Breast epithelium (tissue), 4 donors: ENCODE measurements at places on chromosomes 7 and 10. TPM values are rescaled to one million over a fixed set of nuclear protein-coding genes. Genes with fewer than 3 reads are reported as not detected.
A peak's percentile ranks its signal among the peaks of the same experiment; 100 is the strongest.

- H3K4me3 ChIP-seq = no peak overlapping the region
- DNase-seq = no peak
- H3K4me1 ChIP-seq = no peaks in the 10 kb centered on the region
- H3K36me3 ChIP-seq = no peaks in the 10 kb centered on the region
- H3K27me3 ChIP-seq = no peaks in the 10 kb centered on the region
- no peak overlapping the region for H3K27ac ChIP-seq
Measured at GRCh38 chr10:110326351-110327032, 21.8 kb upstream of the SMNDC1 start.

DNA sequence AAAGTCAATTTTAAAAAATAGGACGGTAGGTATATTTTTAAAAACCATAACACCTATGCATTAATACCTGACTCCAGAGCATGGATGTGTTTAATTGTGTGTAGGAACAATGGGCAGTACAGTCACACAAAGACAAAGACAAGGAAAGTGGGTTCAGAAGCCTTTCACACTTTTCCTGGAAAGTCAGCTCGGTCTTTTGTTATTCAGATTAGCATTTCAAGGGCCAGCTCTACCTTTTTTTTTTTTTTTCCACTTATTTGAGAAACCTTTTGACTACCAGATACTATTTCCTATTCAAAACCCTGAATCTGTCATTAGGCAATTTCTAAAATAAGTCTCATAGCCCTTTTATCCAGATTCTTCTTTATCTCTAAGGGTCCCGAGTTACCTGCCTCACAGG lies 401.9 kb downstream of the PARD3 start:
- no peaks in the 10 kb centered on the region for H3K36me3 ChIP-seq
- H3K4me1 ChIP-seq = no peaks in the 10 kb centered on the region
- no peak overlapping the region for H3K27ac ChIP-seq
- H3K27me3 ChIP-seq = no peaks in the 10 kb centered on the region

DNA sequence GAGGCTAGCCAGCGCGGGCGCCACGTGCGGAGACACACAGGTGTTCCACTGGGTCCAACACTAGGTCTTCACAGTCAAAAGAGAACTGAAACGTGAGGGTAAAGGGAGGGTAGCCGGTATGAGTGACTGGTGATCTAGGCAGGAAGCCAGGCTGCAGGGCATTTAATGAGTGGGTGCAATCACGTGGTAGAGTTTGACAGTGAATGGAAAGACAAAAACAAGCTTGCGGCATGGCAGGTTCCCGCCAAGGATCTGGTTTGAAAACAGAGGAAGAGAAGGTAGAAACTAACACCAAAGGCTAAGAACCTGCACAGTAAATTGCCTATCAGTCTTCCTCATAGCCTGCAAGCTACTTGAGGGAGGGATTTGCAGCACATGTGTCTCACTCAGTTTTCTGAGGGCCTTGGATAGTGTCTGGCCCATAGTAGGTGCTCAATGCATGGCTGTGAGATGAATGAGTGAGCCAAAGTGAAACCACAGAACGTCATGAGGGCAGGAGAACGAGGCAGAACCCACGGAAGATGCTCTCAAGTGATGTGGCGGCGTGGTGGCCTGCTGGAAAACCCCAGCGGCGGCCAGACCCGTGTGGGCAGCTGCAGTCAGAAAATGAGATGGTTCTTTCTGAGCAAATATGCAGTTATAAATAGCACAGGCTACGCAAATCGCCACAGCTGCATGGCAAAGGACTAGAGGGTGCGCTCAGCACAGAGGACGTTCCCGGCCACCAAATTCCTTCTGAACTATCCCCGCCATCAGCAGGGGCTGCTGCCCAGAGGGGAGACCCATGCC lies 183.6 kb upstream of the NFE2L3 start:
- no peaks in the 10 kb centered on the region for H3K36me3 ChIP-seq
- H3K27me3 ChIP-seq = no peaks in the 10 kb centered on the region
- DNase-seq = no peak
- H3K4me3 ChIP-seq = no peak overlapping the region

- H3K27ac ChIP-seq = no peak overlapping the region
- H3K4me1 ChIP-seq = no peaks in the 10 kb centered on the region
Measured at GRCh38 chr10:11234857-11235531, 217.3 kb downstream of the CELF2 start.

DNA sequence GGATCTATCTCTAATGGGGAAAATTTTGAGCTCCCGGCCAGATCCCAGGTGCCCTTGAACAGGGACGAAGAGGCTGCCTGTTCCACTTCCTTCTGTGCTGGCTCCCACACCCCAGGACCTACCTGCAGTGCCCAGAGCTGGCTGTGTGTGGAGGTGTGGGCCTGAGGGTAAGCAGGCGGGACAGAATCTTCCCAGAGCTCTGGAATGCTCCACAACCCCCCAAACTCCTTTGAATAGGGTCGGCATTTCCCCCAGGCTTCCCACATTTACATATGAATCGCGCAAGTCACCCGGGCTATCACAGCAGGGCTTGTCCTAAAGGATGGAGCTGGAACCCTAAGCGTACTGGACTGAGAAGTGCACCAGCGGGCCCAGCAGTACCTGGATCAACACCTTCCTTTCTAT lies 95.9 kb downstream of the DNMBP start:
- no peaks in the 10 kb centered on the region for H3K4me1 ChIP-seq
- H3K36me3 ChIP-seq = no peaks in the 10 kb centered on the region
- DNase-seq = no peak

DNA sequence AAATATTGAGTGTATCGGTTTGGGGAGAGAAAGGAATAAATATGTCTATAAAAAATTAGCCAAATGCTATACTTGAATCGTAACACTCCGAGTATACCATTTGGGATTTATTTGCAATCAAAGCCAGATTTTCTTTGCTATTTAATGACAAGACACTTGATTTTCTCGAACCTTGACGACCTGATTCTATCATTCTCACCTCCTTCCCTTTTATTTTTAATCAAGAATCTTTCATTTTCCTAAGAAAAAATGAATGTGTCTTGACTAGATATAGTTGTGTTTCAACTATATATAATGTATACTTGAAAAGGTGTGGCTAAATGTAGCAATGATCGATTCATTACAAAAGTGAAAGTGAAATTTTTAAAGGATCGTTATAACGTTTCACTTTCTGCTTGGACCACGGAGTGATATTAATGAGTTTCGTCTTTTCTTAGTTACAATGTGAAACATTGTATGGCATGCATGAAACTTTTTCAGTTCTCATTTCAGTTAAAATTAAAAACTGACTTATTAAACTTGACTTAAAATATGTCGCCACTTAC lies 562 bp downstream of the NUB1 start:
- no peak for DNase-seq
- peak overlapping the region; percentile 91 for H3K27ac ChIP-seq
- peak overlapping the region; percentile 93 for H3K4me3 ChIP-seq
- no peaks in the 10 kb centered on the region for H3K4me1 ChIP-seq
- H3K36me3 ChIP-seq = no peaks in the 10 kb centered on the region
- H3K27me3 ChIP-seq = no peaks in the 10 kb centered on the region

DNA sequence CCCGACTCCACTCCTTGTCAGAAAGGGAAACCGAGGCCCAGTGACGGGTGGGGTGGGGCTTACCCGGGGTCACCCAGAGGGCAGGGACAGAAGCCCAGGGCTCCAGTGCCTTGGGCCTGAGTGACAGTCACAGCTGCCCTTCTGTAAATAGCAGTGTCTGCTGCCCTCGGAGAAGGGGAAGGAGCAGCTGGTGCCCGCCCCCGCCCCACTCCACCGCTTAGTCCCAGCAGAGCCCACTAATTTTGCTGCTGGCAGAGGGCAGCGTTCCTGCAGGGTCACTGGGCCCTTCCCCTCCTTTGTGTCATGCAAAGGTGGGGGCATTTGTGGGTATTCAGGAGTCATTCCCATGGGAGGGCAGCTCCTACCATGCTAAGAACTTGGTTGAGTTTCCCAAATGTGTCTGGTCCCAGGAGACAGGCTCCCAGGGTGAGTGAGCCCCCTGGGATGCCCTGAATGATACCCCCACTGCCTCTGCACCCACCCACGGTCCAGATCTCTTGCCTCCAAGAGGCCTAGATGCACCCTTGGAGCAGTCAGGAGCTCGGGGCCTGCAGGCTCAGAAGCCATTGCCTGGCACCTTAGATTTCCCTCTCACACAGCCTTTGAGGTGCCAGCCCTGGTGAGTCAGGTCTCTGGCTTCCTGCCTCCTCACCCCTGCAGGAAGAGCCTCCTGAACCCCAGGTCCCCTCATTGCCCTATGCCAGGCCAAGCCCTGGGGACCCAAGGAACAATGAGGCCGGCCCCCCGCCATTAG lies 17.2 kb downstream of the SH2B2 start:
- H3K27me3 ChIP-seq = no peaks in the 10 kb centered on the region
- H3K27ac ChIP-seq = no peak overlapping the region
- H3K36me3 ChIP-seq = no peaks in the 10 kb centered on the region
- H3K4me1 ChIP-seq = no peaks in the 10 kb centered on the region
- DNase-seq = no peak
- no peak overlapping the region for H3K4me3 ChIP-seq

DNA sequence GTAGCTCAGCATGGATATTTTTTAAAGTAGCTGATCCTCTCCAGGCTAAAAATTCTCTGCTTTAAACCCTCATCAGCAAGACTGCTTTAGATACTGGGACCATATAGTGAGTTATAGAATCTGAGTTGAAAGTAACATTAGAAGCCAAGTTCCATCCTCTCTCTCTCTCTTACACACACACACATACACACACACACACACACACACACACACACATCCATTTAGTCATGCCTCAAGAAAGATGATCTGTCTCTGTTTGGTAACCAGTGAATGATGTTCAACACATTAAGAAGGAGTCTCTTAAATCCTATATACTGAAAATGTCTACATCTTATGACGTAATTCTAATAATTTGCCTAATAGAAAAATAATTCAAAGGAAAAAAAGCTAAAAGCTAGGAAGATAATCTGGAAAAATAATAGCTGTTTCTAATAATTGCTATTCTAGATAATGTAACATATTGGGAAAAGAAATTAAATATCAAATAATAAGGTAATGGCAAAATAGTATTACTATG lies 16.9 kb upstream of the ATP6V0A4 start:
- no peaks in the 10 kb centered on the region for H3K4me1 ChIP-seq
- H3K27ac ChIP-seq = no peak overlapping the region
- H3K4me3 ChIP-seq = no peak overlapping the region
- H3K36me3 ChIP-seq = no peaks in the 10 kb centered on the region

GRCh38 chr10:14753441-14753840 lies 21.3 kb downstream of the FAM107B start:
- H3K4me1 ChIP-seq = no peaks in the 10 kb centered on the region

DNA sequence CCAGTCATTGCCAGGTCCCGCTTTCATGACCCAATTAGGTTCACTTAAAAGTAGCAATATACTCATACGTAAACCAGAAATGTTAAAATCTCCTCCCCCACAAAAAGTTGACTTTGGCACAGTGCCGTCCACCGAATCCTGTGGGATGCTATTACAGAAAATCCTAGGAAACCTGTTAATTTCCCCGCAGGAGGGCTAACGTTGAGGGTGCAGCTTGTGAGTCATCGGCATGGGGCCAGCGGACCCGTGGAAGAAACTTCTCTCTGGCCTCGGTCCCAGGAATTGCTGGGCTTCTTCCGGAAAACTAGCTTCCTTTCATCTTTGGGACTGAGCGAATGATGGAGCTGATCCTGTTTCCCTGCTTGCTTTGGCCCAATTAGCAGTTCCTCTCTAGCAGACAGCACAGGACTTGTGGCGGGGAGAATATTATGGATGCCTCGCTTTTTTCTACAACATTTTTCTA lies 13.5 kb downstream of the CRYGN start:
- H3K27ac ChIP-seq = peak overlapping the region; percentile 96
- no peak overlapping the region for H3K4me3 ChIP-seq
- no peaks in the 10 kb centered on the region for H3K36me3 ChIP-seq
- DNase-seq = no peak
- no peaks in the 10 kb centered on the region for H3K27me3 ChIP-seq
- peaks cover 24% of the 10 kb centered on the region for H3K4me1 ChIP-seq

GRCh38 chr10:51983481-51983880 lies 284.1 kb upstream of the CSTF2T start:
- no peaks in the 10 kb centered on the region for H3K27me3 ChIP-seq
- no peak overlapping the region for H3K4me3 ChIP-seq
- no peak for DNase-seq
- H3K36me3 ChIP-seq = no peaks in the 10 kb centered on the region
- no peaks in the 10 kb centered on the region for H3K4me1 ChIP-seq

GRCh38 chr7:50412973-50413372 lies 37.2 kb downstream of the FIGNL1 start:
- H3K4me3 ChIP-seq = no peak overlapping the region
- no peaks in the 10 kb centered on the region for H3K36me3 ChIP-seq
- no peaks in the 10 kb centered on the region for H3K27me3 ChIP-seq

DNA sequence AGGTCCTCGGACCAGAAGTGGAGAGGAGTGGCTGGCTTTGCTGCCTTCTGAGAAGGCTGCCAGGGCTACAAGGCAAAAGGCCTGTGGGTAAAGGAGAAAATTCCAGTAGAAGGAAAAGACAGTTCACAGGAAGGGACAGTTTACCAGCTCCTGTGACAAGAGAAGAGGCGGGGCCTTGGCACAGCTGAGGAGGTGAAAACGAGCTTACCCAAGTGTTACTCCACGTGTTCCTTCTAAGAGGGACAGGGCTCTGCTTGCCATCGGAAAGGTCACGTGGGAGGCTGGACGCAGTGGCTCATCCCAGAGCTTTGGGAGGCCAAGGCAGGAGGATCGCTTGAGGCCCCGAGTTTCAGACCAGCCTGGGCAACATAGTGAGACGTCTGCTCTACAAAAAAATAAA lies 129.4 kb upstream of the ZNF746 start:
- H3K36me3 ChIP-seq = no peaks in the 10 kb centered on the region
- H3K4me1 ChIP-seq = peaks cover 7% of the 10 kb centered on the region
- H3K4me3 ChIP-seq = no peak overlapping the region
- no peak for DNase-seq
- no peaks in the 10 kb centered on the region for H3K27me3 ChIP-seq

DNA sequence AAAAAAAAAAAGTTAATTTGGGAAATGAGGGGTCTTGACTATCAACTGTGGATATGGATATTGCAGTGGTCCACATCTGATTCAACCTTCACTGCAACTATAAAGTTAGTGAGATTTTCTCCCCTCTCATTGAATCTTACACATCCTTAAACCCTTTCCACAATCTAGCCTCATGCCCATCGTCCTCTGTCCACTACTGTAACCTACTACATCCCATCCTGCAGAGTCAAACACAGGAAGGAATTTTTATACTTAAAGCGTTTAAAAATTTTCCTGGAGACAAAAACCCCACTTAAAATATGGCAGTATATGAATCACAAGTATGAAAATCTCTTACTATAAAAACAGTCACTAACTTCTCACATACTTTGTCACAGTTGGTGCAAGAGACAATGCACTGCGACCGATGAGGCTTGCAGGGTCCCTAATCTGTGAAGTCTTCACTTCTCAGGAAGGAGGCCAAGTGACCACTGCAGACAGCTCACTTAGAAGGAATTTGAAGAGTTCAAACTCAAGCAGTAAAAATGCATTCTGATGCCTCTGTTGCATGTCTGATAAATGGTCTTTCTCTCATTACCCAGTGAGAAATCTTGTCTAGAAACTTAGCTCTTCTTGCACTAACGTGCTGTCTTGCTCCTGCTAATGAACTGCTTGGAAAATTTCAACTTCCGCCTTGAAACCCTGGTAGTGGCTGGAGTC lies 50.3 kb upstream of the ST8SIA6 start:
- H3K36me3 ChIP-seq = no peaks in the 10 kb centered on the region
- H3K27ac ChIP-seq = no peak overlapping the region
- H3K4me1 ChIP-seq = no peaks in the 10 kb centered on the region
- no peak overlapping the region for H3K4me3 ChIP-seq
- H3K27me3 ChIP-seq = no peaks in the 10 kb centered on the region

The NKX1-2 gene
- 0.33 TPM for total RNA-seq

The JCAD gene
- 11.1 TPM for total RNA-seq

The SFTPA1 gene
- not detected for total RNA-seq

The SLC13A4 gene
- total RNA-seq = 0.29 TPM

The IFIT1B gene
- total RNA-seq = not detected

The PPP1R3A gene
- total RNA-seq = not detected

The FXYD4 gene
- total RNA-seq = not detected

The CYP2C18 gene
- total RNA-seq = not detected

The HSPA12A gene
- 23.6 TPM for total RNA-seq

The MMRN2 gene
- 32.6 TPM for total RNA-seq

The HELLS gene
- total RNA-seq = 9.8 TPM
